Hematopoietic multipotent progenitor cell treated with erythropoietin and hydrocortisone succinate and interleukin-3 and kit ligand, for 8 days (in vitro differentiated cells): ENCODE measurements at places on chromosomes 13 and 19.

- no peak for DNase-seq
These were observed 259.5 kb upstream of the SLC10A2 start for GRCh38 chr13:103325672-103326071.

GRCh38 chr19:35718345-35719041 lies 690 bp downstream of the KMT2B start:
- peak; percentile 17 for DNase-seq

- DNase-seq, result no peak
These were observed 22.8 kb upstream of the LRP3 start for GRCh38 chr19:33171222-33171795.

DNA sequence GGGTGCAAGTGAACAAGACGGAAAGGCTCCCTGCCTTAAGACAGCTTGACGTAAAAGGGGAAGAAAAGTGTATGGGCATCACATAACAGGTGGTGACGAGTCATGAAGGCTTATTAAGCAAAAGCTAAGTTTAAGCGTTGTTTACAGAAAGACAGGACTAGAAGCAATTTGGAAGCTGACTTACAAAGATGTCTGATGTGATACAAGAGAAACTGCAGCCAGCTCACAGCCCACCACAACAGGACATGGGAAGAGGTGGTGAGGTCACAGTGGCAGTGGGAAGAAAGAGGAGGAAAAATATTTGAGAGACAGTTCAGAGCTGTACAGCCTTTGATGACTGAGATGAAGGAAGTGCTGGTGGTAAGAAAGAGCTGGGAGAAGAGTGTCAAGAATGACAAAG lies 181.6 kb downstream of the KLF12 start:
- no peak for DNase-seq

- DNase-seq, result no peak
These were observed 59.0 kb upstream of the ZNF726 start for GRCh38 chr19:23855676-23856075.

DNA sequence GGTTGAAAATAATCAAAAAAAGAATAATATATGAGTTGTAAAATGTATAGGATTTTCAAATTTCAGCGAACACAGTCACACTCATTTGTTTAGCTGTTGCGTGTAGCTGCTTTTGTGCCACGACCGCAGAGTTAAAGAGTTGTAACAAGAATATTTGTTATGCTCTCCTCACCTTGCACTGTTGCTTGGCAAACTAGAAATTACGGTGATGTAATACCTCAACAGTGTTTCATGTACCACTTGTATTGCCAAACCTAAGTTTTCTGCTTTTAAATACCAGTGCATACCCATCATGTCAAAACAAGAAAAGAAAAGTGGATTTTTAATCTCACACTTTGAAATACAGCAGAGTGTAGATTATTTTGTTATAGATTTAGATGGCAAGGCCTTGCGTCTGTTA lies 201.1 kb downstream of the NBEA start:
- no peak for DNase-seq

DNA sequence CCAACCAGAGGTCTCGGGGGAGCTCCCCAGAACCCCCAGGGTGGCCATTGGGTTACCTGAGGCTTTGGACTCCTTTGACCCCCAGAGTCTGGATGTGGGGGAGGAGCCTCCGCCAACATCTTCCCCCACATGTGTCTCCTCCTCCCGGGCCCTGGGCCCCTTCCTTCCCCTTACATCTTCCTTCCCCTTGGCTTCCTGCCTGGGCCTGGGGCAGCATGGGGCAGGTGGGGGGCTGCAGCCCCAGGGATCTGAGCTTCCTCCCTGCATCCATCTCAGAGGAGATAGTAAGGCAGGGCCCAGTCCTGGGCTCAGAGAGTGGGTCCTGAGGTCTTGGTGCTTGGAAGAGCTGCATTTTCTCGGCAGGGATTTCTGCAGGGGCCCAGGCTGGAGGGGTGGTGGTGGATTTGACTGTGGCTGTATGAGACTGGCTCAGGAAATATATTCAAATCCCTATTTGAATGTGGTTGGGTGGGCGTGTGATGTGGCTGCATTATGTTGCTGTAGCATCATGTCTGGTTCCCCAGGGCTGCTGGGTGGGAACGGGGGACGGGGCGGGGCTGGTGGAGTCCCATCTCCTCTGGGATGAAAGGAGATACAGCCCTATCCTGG lies 919 bp downstream of the VAV1 start:
- DNase-seq, result peak; percentile 34

- no peak for DNase-seq
These were observed 26.8 kb downstream of the CHAF1A start for GRCh38 chr19:4429256-4429655.

- no peak for DNase-seq
These were observed 62.7 kb upstream of the ARGLU1 start for GRCh38 chr13:106630650-106631049.

DNA sequence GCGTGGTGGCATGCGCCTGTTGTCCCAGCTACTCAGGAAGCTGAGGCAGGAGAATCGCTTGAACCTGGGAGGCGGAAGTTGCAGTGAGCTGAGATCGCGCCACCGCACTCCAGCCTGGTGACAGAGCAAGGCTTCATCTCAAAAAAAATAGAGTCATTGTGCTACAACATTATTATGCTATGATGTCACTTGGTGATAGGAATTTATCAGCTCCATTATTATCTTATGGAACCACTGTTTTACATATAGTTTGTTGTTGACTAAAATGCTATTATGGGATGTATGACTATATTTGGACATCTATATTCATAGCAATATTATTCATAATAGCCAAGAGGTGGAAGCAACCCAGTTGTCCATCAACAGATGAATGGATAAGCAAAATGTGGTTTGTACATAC lies 26.4 kb upstream of the SLC7A1 start:
- DNase-seq, result no peak

GRCh38 chr13:45626731-45627374 lies 11.3 kb upstream of the ERICH6B start:
- peak; percentile 6 for DNase-seq

DNA sequence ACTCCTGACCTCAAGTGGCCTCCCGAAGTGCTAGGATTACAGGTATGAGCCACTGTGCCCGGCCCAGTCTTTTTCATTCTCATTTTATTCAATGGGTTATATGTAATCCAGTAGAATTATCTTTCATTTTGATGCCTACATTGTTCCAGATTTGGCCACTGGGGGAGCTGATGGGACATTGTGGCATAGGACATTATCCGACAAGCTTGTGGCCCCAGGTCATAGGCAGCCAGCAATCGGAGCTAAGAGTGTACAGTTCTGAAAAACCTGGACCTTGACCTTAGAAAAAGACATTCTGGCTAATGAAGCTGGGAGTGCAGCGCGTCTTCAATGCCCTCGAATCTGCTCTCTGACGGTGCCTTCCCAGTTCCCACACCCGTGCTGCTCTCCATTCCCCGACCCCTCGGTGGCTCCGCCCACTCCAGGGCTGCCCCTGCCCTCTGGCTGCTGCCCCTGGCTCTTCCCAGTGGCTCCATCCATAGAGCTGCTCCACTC lies 108.7 kb downstream of the TEX29 start:
- peak; percentile 64 for DNase-seq

- no peak for DNase-seq
These were observed 182.6 kb downstream of the COL4A1 start for GRCh38 chr13:110124201-110124940.

- DNase-seq, result no peak
These were observed 621.2 kb upstream of the SPRY2 start for GRCh38 chr13:80962173-80962572.

- no peak for DNase-seq
These were observed 234.0 kb downstream of the B3GLCT start for GRCh38 chr13:31433746-31434145.

- no peak for DNase-seq
These were observed 371.3 kb downstream of the SLITRK5 start for GRCh38 chr13:88042489-88042888.

GRCh38 chr13:80040196-80040980 lies 300.5 kb downstream of the SPRY2 start:
- no peak for DNase-seq

DNA sequence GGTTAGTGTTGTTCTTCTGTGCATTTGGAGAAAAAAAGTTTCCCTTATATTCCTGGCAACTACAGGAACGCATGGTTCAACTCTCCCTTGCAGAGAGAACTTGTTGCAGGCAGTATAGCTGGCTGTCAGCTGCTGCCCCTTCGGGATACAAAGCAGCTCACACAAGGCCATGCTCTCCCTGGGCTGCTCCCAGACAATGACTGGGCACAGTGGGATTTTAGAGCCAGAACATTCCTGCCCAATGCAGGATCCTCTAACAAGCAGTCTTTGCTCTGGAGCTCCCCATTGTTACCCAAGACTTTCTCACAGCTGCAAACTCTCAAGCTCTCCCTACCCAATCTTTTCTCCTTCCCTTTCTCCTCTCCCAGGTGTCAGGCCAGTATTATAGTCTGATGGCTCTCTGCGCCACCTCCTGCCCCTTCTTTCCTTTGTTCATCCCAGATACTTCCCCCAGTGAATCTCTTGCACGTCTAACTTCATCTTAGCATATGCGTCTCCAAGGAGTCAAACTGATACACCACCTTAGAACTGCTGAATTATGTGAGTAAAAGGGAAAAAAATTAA lies 27.5 kb upstream of the SERPINE3 start:
- DNase-seq, result no peak

- no peak for DNase-seq
These were observed 699 bp downstream of the TMEM259 start for GRCh38 chr19:1019980-1020867.

DNA sequence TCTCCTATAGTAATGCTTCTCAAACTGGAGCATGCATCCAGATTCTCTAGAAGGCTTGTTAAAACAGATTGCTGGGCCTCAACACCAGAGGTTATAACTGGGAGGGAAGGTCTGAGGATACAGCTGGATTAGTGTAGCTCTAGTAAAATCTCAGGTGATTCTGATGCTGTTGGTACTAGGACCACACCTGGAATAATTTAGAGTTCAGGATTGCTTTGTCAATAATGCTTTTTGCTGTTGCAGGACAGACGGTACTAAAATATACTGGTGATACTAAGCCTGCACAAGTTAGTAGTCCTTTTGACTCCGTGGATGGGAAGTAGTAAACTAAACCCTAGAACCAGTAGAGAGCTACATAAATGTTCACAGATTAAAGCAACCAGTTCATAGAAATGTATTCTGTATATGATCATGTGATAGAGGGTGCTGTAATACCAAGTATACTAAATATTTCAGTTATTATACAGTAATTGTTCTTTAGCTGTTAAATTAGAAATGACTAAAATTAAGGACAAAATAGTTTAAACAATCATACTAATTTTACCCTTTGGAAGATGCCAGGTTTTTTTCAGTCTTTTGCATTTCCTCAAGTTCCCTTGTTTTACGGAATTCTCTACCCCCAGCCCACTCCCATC lies 258.2 kb upstream of the STARD13 start:
- peak; percentile 39 for DNase-seq

DNA sequence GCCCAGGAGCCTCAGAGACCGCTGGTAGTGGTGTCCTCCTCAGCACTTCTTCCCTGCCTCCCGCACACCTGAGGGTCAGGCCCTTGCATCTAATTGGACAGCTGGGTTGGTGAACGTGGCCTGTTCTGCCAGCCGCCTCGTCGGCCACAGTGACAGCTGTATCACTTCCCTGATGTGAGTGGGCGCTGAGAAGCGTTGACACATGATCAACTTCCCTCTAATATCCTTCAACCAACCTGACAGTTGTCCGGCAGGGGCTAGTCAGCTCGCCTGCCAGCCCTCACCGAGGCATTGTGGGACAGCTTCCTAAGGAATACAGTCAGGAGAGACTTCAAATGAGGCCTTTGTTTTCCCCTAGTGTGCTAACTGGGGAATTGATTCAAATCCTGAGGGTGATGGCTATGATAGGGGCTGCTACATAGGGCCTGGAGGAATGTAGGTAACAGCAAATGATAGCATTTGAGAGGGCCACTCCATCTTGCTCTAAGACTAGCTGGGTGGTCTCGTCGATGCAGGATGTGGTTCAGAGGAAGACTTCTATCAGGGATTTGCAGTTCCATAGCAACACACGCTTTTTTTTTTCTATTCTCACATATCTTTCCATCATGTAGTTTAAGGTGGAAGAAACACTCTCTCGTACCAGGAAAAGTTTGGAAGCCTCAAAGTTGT lies 230.8 kb downstream of the TSHZ3 start:
- no peak for DNase-seq

DNA sequence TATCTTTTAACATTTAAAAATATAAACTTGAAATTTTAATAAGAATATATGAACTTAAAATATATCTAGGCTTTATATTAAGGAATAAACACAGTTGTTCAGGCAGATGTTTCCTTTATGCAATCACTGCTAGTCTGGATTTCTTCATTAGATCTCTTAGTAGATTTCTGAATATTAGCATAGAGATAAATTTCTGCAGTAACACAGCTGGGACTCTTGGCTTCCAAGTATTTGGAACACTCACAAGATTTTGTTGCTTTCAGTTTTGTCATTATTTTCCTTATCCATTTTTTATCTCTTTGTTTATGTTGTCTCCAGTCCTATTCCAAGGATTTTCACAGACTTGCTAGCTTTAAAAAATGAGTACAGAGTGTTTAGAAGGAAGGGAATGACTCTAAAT lies 857.1 kb downstream of the GPC5 start:
- DNase-seq, result no peak

- DNase-seq, result no peak
These were observed 371.1 kb downstream of the PCDH9 start for GRCh38 chr13:66859078-66859477.

DNA sequence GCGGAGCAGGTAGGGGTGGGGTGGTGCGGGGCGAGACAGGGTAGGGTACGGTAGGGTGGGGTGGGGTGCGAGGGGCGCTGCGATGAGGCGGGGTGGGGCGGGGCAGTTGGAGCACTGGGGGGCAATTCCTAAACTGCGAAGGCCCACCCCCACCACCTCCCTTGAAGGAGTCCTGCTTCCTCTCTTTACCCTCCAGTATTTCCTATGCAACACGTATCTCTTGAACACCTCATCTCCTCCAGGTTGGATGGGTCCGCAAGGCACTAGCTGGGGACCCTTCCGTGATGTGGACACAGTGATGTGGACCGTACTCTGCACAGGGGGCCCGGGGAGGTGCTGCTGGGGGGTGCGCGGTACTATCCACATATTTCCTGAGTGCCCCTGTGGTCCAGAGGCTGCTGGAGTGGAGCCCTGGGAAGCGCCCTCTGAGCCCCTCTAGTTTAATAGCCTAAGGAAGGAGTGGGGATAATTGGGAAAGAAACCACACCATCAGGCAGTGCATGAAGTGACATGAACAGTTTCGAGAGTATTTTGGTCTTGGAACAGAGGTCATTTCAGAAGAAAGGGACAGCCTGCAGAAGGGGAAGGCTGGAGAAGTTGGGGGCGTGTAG lies 1.1 kb downstream of the IL17D start:
- no peak for DNase-seq

- no peak for DNase-seq
These were observed 120.1 kb downstream of the RGCC start for GRCh38 chr13:41577436-41577835.
